ENCODE measurements at places on chromosomes 13 and 19. TPM values are rescaled to one million over a fixed set of nuclear protein-coding genes. Genes with fewer than 3 reads are reported as not detected.

The ZNF98 gene
- total RNA-seq: 0.21 TPM

The PRODH2 gene
- total RNA-seq: not detected

The FOXO1 gene
- total RNA-seq: 13.2 TPM

The GNA15 gene
- 207 TPM for total RNA-seq

The PRKACA gene
- total RNA-seq: 18.8 TPM

The NLRP9 gene
- not detected for total RNA-seq

The PROZ gene
- total RNA-seq: not detected

The BEST2 gene
- not detected for total RNA-seq

The KLK10 gene
- 7.7 TPM for total RNA-seq

The ZNF101 gene
- total RNA-seq: 10.8 TPM

The CPB2 gene
- under 0.01 TPM for total RNA-seq

The BLOC1S3 gene
- total RNA-seq: 11.1 TPM

The PSG5 gene
- 0.43 TPM for total RNA-seq

The ZNF66 gene
- 4.1 TPM for total RNA-seq

The SLC10A2 gene
- not detected for total RNA-seq

The POLR1G gene
- 23.9 TPM for total RNA-seq

The ANKLE1 gene
- total RNA-seq: under 0.01 TPM

The TSSK6 gene
- total RNA-seq: 1.7 TPM

The B3GNT8 gene
- total RNA-seq: 1.7 TPM

The CYP4F11 gene
- total RNA-seq: 4.0 TPM

The PABPC3 gene
- under 0.01 TPM for total RNA-seq

The TTYH1 gene
- not detected for total RNA-seq

The METTL21C gene
- not detected for total RNA-seq

The RASGRP4 gene
- not detected for total RNA-seq

The SH2D3A gene
- 129 TPM for total RNA-seq

The INAFM1 gene
- total RNA-seq: 0.43 TPM

The GNG8 gene
- not detected for total RNA-seq

The CGB8 gene
- not detected for total RNA-seq

The COL4A2 gene
- total RNA-seq: 8.3 TPM

The RASL11A gene
- 0.72 TPM for total RNA-seq

The ZNF177 gene
- 0.21 TPM for total RNA-seq

The FFAR2 gene
- total RNA-seq: 0.24 TPM

The MBD3L4 gene
- total RNA-seq: not detected

The SPRED3 gene
- under 0.01 TPM for total RNA-seq

The ENOX1 gene
- 0.48 TPM for total RNA-seq

The VSTM1 gene
- not detected for total RNA-seq

The SOX1 gene
- not detected for total RNA-seq

The RUBCNL gene
- not detected for total RNA-seq

The TUBA3C gene
- total RNA-seq: not detected

The CD209 gene
- total RNA-seq: not detected

Data from tracheal epithelial cell (primary cell).